ENCODE measurements at places on chromosomes 6 and 20. TPM values are rescaled to one million over a fixed set of nuclear protein-coding genes. Genes with fewer than 3 reads are reported as not detected.

- no peak overlapping the region for H3K4me3 ChIP-seq
- no peaks in the 10 kb centered on the region for H3K27me3 ChIP-seq
- H3K27ac ChIP-seq = no peak overlapping the region
- H3K36me3 ChIP-seq = peaks cover 6% of the 10 kb centered on the region
- DNase-seq = no peak
These were observed 6.2 kb downstream of the CEP250 start for GRCh38 chr20:35461620-35462019.

The CCDC170 gene
- total RNA-seq = 1.7 TPM

- peak overlapping the region; percentile 55 for H3K27ac ChIP-seq
- DNase-seq = no peak
- H3K36me3 ChIP-seq = peaks cover 5% of the 10 kb centered on the region
- no peak overlapping the region for H3K4me3 ChIP-seq
These were observed 2.9 kb downstream of the ARG1 start for GRCh38 chr6:131575834-131576478.

DNA sequence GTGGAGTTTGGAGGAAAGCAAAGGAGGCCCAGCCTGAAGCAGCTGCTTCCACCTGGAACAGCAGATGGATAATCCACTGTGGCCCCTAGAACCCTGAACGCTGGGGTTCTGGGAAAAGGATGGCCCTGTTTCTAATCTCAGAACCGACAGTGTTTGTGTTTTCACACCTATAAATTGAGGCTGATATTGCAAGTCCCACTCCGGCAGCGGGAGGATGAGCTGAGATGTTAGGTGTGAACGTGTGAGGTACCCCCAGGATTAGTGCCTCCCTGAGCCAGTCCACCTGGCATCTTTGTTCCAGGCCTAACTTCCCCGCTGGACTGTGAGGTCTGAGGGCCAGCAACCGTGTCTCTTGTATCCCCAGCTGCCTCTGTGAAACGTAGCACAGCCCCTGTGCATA, 7.8 kb upstream of the CDH4 start:
- H3K4me1 ChIP-seq = no peaks in the 10 kb centered on the region
- DNase-seq = no peak
- H3K27ac ChIP-seq = no peak overlapping the region

DNA sequence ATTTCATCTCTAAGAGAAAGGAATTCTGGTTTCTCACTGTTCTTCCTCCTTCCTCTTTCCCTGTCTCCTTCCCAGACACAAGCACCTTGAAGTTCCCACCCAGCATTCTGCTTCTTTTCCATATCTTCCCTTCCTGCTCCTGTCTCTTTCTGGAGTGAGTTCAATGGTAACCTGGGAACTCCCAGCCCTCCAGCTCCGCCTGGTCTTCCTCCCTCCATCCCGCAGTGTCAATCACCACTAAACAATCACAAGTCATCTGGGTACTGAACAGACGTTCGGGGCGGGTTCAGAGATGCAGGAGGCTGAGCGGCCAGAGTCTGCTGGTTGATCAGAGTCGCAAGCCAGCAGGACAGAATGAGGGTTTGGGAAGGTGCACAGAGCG, 7.7 kb downstream of the TTBK1 start:
- no peak overlapping the region for H3K27ac ChIP-seq
- no peak for DNase-seq
- peaks cover 17% of the 10 kb centered on the region for H3K4me1 ChIP-seq
- no peak overlapping the region for H3K4me3 ChIP-seq
- H3K27me3 ChIP-seq = peaks cover 11% of the 10 kb centered on the region

The HLA-F gene
- 186 TPM for total RNA-seq

DNA sequence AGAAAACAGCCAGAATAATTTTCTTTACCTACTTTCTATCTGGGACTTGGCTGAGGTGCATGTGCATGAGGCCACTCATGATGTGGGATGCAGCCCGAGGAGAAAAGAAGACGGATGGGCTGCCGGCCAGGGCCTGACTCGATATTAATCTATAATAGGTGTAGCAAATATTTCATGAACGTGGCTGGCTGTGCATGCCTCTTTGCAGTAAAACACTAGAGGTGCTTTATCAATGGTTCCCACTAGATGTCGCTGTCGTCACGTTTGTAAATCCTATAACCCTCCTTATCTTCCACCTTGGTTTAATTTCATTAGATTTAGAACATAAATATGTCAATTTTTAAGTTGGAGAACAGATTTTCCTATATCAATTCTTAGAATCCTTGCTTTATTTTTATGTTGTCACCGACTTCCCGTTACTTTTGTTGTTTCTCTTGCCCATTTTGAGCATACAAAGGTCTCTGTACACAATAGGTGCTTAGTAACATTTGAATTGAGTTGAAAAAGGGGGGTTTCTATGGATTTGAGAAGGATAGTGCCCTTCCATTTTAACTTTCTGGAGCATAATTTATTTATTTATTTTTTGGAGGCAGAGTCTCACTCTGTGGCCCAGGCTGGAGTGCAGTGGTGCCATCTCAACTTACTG, 19.6 kb upstream of the FERMT1 start:
- no peak for DNase-seq
- H3K4me1 ChIP-seq = no peaks in the 10 kb centered on the region
- no peaks in the 10 kb centered on the region for H3K27me3 ChIP-seq
- H3K4me3 ChIP-seq = no peak overlapping the region
- H3K27ac ChIP-seq = no peak overlapping the region

The GPX5 gene
- not detected for total RNA-seq

DNA sequence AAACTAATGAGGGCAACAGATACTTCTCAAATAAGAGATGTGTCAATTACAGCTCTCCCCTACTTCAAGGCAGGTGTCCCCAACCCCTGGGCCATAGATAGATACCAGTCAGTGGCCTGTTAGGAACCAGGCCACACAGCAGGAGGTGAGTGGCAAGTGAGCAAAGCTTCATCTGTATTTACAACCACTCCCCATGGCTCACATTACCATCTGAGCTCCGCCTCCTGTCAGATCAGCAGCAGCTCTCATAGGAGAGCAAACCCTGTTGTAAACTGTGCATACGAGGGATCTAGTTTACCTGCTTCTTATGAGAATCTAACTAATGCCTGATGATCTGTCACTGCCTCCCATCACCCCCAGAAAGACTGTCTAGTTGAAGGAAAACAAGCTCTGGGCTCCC, 422.1 kb downstream of the GJA1 start:
- no peaks in the 10 kb centered on the region for H3K4me1 ChIP-seq
- no peak for DNase-seq
- H3K4me3 ChIP-seq = no peak overlapping the region
- no peaks in the 10 kb centered on the region for H3K27me3 ChIP-seq
- no peak overlapping the region for H3K27ac ChIP-seq
- H3K36me3 ChIP-seq = no peaks in the 10 kb centered on the region

GRCh38 chr6:108235127-108235526, 25.7 kb downstream of the SNX3 start:
- H3K27me3 ChIP-seq = no peaks in the 10 kb centered on the region
- H3K27ac ChIP-seq = no peak overlapping the region
- no peak overlapping the region for H3K4me3 ChIP-seq
- no peak for DNase-seq
- H3K36me3 ChIP-seq = peaks cover 3% of the 10 kb centered on the region

The CRNKL1 gene
- total RNA-seq = 18.3 TPM

Data from upper lobe of left lung (tissue), 6 donors.